ENCODE measurements at places on chromosomes 5 and 9.

DNA sequence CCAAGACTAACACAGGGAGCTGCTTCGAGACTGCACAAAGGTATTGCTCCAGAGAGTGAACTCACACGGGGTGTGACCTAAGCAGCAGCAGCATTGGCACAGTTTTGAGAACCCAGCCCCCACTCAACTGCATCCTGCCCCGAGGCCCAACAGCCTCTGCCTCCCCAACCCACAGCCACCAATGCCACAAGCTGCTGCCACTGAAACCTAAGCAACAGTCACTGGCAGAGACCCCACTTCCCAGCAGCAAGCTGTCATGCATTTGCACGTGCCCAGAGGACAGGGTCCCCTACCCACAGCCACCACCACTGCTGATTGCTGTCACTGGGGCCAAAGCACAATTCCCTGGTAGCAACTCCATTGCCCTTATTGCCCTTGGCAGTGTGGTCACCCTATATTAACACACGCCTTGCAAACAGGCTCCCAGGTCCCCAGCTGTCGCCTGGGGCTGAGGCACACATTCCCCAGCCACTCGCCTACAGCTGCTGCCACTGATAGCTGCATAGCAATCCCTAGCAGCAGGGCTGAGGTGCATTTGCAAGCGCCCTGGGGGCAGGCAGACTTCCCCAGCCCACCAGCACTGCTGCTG lies 141.0 kb downstream of the AGTPBP1 start:
- no peak overlapping the region for H3K4me3 ChIP-seq
- no peak overlapping the region for H3K27ac ChIP-seq
- no peaks in the 10 kb centered on the region for H3K4me1 ChIP-seq
- no peaks in the 10 kb centered on the region for H3K27me3 ChIP-seq
- DNase-seq, result no peak
- H3K36me3 ChIP-seq, result no peaks in the 10 kb centered on the region

GRCh38 chr9:121975801-121976277 lies 117.3 kb downstream of the TTLL11 start:
- H3K4me3 ChIP-seq, result no peak overlapping the region
- no peaks in the 10 kb centered on the region for H3K36me3 ChIP-seq
- no peaks in the 10 kb centered on the region for H3K4me1 ChIP-seq
- DNase-seq, result no peak
- no peak overlapping the region for H3K27ac ChIP-seq

- H3K4me1 ChIP-seq, result no peaks in the 10 kb centered on the region
- H3K27me3 ChIP-seq, result no peaks in the 10 kb centered on the region
- H3K36me3 ChIP-seq, result no peaks in the 10 kb centered on the region
- no peak overlapping the region for H3K4me3 ChIP-seq
- H3K27ac ChIP-seq, result no peak overlapping the region
- DNase-seq, result no peak
Observed at GRCh38 chr5:125704888-125705287, 718.3 kb upstream of the GRAMD2B start.

GRCh38 chr5:26690511-26690910 lies 347.9 kb downstream of the CDH9 start:
- H3K36me3 ChIP-seq, result no peaks in the 10 kb centered on the region
- no peak overlapping the region for H3K4me3 ChIP-seq
- no peak for DNase-seq
- H3K27me3 ChIP-seq, result no peaks in the 10 kb centered on the region

DNA sequence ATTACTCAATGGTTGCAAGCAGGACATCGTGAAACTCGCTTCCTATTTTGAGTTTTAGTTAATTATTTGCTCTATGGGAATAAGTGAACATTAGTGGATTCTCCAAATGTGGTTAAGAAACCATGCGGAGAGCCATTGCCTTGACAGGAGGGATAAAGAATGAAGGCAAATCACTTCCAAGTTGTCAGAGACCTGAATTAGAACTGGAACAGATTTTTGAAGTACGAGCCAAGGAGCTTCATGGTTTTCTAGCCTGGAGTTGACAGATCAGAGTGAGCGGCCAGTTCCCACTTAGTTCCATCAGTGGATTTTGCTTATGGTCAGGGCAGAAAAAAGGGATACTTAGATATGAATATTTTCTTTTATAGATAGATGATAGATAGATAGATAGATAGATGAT lies 171.4 kb upstream of the CDH10 start:
- H3K36me3 ChIP-seq, result no peaks in the 10 kb centered on the region
- DNase-seq, result no peak
- H3K27ac ChIP-seq, result no peak overlapping the region
- H3K4me1 ChIP-seq, result no peaks in the 10 kb centered on the region
- H3K4me3 ChIP-seq, result no peak overlapping the region
- no peaks in the 10 kb centered on the region for H3K27me3 ChIP-seq

- H3K27me3 ChIP-seq, result no peaks in the 10 kb centered on the region
- no peaks in the 10 kb centered on the region for H3K36me3 ChIP-seq
- no peaks in the 10 kb centered on the region for H3K4me1 ChIP-seq
- H3K4me3 ChIP-seq, result no peak overlapping the region
Observed at GRCh38 chr5:122384739-122385235, 72.8 kb downstream of the SNCAIP start.

DNA sequence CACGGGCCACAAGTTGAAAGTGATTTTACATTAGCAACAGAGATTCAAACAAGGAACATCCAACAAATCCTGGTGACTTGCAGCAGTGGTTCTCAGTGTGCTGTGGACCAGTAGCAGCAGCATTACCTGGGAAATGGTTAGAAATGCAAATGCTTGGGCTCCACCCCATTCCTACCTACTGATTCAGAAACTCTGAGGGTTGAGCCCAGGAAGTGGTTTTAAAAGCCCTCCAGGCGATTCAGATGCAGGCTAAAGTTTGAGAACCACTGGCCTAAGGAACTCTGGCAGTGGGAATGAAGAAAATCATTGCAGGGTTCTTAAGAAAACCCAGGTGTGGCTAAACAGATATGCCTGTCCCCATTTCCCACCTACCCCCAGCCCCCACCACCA lies 398.8 kb downstream of the ENC1 start:
- H3K27ac ChIP-seq, result peak overlapping the region; percentile 80
- no peaks in the 10 kb centered on the region for H3K36me3 ChIP-seq
- H3K27me3 ChIP-seq, result no peaks in the 10 kb centered on the region
- H3K4me3 ChIP-seq, result no peak overlapping the region
- DNase-seq, result no peak
- no peaks in the 10 kb centered on the region for H3K4me1 ChIP-seq

GRCh38 chr5:8340261-8340660 lies 471.3 kb downstream of the MTRR start:
- no peaks in the 10 kb centered on the region for H3K4me1 ChIP-seq
- H3K27me3 ChIP-seq, result no peaks in the 10 kb centered on the region
- no peaks in the 10 kb centered on the region for H3K36me3 ChIP-seq
- H3K4me3 ChIP-seq, result no peak overlapping the region
- no peak overlapping the region for H3K27ac ChIP-seq

DNA sequence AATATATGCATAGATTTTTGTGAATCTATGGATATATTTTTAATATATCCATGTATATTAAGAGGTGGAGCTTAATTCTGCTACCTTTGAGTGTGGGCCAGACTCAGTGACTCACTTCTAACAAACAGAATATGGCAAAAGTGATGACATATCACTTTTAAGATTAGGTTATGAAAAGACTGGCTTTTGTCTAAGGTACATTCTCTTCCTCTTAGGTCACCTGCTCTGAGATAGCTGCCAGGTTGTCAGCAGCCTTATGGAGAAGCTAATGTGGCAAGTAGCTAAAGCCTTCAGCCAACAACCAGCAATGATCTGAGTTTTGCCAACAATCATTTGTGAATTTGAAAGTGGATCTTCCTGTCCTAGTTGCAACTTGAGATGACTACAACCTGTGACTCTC lies 83.8 kb downstream of the ANKRD31 start:
- no peak for DNase-seq
- H3K36me3 ChIP-seq, result no peaks in the 10 kb centered on the region
- H3K4me1 ChIP-seq, result no peaks in the 10 kb centered on the region
- no peak overlapping the region for H3K4me3 ChIP-seq
- no peak overlapping the region for H3K27ac ChIP-seq

GRCh38 chr5:104327801-104328200 lies 765.2 kb upstream of the NUDT12 start:
- no peaks in the 10 kb centered on the region for H3K27me3 ChIP-seq
- H3K4me3 ChIP-seq, result no peak overlapping the region
- no peak for DNase-seq

DNA sequence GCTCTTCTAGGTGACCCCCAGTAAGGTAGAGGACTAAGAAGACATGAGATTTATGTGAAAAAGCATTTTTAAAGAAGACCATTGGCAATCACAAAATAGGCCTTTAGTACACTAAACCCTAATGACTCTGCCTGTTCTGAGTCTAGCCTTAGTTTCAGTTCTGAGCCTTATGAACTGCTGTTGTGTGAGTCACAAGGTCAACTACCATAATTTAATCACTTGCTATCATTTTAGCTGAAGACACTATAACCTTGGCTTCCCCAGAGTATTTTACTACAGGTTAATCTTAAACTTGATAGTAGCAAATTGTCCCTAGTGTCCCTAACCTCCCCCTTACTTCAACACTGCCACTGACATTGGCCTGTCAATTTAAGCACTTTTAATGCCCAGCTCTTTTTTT lies 34.4 kb downstream of the APC start:
- no peaks in the 10 kb centered on the region for H3K4me1 ChIP-seq
- no peaks in the 10 kb centered on the region for H3K36me3 ChIP-seq
- DNase-seq, result no peak
- H3K27me3 ChIP-seq, result no peaks in the 10 kb centered on the region

DNA sequence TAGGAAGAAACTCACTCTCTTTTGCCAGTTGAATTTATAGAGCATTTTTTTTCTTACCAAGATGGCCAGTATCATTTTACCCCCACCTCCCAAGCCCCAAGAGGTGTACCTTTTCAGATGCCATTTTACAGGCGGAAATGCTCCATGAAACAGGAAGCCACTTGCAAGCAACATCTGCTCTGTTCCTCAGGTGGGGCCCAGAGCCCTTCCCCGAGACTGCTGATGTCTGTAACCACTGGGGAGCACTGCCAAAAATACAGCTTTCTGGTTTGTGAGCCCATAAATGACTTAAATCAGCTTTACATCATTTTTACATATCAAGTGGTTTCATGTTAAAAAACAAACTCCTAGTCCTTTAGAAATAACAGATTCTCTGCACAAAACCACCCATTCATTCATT lies 42.9 kb upstream of the GARNL3 start:
- no peak overlapping the region for H3K27ac ChIP-seq
- no peaks in the 10 kb centered on the region for H3K4me1 ChIP-seq
- no peaks in the 10 kb centered on the region for H3K27me3 ChIP-seq
- no peak for DNase-seq
- H3K36me3 ChIP-seq, result no peaks in the 10 kb centered on the region
- no peak overlapping the region for H3K4me3 ChIP-seq

GRCh38 chr9:78881295-78881694 lies 584.4 kb downstream of the PSAT1 start:
- no peaks in the 10 kb centered on the region for H3K4me1 ChIP-seq
- H3K27me3 ChIP-seq, result no peaks in the 10 kb centered on the region
- no peak overlapping the region for H3K4me3 ChIP-seq
- DNase-seq, result no peak

DNA sequence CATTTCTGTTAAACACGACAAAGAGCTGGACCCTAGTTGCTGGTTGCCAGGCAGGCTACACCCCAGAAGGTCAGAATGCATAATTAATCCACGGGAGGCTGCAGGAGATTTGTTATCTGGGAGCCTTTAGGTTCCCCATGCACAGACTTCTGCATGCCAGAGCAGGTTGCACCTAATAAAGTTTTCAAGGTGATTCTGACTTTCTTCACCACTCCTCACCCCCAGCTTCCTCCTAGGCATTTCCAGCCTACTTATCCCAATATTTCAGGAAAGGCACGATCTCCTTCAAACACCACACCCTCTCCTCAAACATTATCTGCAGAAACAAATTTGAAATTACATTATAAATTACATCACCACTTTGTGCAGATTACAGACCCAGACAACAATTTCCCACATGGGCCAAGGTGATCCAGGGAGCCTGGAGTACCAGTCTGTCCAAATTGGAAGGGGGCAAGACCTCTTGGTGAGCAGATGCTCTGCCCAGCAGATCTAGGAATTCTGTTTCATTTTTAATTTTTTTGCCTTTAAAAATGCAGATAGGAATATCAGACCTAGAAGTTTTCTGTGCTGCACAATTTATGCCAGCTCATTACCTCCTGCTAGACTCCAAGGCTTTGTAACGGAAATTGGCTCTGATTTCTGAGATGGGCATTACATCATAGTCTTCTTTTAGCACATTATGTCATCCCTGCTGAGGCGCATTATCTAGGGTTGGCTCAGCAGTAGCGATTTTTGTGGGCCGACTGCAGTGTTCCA lies 363.4 kb upstream of the SLC30A5 start:
- no peaks in the 10 kb centered on the region for H3K4me1 ChIP-seq
- peak overlapping the region; percentile 40 for H3K27ac ChIP-seq
- no peak overlapping the region for H3K4me3 ChIP-seq
- H3K27me3 ChIP-seq, result no peaks in the 10 kb centered on the region

DNA sequence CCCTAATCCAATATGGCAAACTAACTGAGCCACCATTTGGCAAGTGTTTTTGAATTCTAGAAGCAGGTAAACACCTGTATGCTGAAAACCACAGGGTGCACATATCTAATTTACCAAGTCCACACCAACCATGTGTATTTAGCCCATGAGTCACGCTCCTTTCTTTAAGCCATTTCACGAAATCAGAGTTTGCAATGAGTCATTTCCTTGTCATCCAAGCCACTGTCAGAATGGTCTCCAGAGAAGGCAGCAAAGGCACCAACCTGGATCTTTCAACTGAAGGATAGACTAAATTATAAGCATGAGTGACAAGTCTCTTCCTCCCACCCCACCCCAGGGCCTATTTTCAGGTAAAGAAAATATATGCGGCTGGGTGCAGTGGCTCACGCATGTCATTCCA lies 110.0 kb downstream of the PAX5 start:
- H3K27ac ChIP-seq, result no peak overlapping the region
- H3K4me1 ChIP-seq, result no peaks in the 10 kb centered on the region
- no peak overlapping the region for H3K4me3 ChIP-seq
- no peak for DNase-seq
- H3K27me3 ChIP-seq, result no peaks in the 10 kb centered on the region

DNA sequence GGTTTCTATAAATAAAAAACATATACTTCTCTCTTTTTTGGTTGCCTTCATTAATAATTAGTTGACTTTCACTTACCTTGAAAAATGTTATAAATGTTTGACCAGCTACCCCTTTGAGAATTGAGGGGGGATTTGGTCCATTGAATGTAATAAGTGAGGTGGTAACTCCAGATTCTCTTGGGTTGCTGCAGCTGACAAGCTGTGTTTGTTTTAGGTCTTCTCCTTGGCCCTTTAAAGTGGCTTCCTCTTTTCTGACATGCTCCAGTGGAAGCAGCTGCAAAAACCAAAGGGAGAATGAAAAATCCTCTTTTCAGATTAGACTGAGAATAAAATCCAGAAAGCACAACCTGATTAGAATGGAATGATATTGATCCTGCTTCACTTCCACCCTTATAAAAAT lies 410.5 kb downstream of the TMEM38B start:
- no peak for DNase-seq
- H3K27ac ChIP-seq, result no peak overlapping the region
- no peak overlapping the region for H3K4me3 ChIP-seq
- H3K36me3 ChIP-seq, result no peaks in the 10 kb centered on the region
